SIG-M5 (cell line): ENCODE measurements at places on chromosomes 4 and X.

GRCh38 chr4:3386526-3386925, 55.2 kb upstream of the HGFAC start:
- no peak for DNase-seq

GRCh38 chr4:40587826-40588225, 41.8 kb downstream of the RBM47 start:
- DNase-seq = peak; percentile 6

GRCh38 chrX:39828971-39829370, 268.8 kb downstream of the BCOR start:
- no peak for DNase-seq

DNA sequence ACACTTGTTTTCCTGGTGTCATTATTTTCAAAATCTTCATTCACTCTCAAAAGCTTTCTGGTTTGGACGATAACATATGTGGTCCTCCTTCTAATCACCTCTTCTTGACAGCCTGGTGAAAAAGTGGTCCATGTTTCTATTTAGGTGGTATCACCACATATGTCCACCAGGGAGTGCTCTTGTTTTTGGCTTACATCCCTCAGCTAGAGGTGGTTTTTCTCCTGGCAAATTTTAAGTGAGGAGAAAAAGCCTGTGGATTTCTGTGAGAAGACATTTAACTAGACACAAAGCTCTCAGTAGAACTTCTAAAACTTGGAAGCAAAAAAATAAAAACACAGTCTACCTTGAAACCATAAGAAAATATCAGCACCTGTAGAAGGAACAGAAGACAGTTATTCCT, 58.0 kb upstream of the FRMPD4 start:
- no peak for DNase-seq

- DNase-seq = no peak
These were observed 1520.7 kb downstream of the ARAP2 start for GRCh38 chr4:34723605-34724004.

DNA sequence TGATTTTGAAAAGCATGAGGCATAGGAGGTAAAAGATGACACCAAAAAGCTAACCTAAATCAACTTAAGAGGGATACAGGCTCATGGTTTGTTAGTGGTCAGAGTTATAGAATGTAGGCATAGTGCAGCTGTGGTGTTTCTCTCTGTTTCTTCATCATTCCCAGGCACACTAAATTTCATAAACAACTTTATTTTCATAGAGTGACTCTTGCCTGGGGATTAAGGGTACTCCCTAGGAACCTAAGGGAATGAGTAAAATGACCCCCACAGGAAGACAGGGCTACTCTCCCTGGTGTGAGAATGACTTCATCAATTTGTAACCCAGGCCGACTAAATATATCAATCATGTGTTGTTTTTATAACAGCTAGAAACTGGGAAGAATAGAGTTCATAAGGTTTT, 11.1 kb downstream of the FABP2 start:
- no peak for DNase-seq

DNA sequence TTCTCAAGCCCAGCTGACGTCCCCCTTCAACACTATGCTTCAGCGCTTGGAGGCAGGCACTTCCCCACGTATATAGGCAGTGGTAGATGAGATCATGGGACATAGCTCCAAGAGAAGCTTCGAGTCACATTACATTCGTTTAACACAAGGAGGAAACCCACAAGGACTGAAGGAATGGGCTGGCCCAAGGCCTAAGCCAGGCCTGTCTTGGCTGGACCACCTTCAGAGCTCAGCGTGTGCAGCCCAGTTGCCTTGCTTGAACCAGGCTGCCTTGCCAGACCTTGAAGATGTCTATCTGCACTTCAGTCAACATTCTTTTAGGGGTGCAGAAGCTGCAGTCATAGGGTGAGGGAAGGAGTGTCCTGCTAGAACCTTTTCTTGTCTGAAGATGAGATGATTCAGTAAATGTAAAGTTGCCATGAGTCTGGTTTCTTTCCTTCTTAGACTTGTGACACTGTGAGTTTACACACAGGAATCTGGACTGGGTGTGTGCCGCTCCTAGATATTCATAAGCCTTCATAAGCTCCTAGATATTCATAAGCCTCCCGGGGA, 144.1 kb upstream of the RBPJ start:
- no peak for DNase-seq

GRCh38 chr4:118920247-118920646, 31.6 kb downstream of the SYNPO2 start:
- no peak for DNase-seq

DNA sequence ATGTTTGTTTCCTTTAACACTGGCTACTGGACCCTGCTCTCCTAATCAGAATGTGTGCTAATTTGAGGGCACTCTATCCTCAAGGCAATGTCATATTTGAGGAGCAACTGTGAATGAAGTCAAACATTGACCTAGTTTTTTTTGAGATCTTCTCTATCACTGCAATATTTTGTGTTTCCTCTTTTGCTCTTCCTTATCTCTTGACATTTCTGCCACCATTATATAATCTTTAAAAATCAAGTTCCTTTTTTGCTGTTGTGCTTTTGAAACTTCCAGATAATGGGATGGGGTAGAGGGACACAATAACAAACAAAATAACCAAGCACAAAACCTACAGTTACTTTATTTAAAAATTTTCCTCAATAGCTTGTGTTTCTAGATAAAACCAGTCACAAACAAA, 7.4 kb upstream of the WDFY3 start:
- DNase-seq = no peak

DNA sequence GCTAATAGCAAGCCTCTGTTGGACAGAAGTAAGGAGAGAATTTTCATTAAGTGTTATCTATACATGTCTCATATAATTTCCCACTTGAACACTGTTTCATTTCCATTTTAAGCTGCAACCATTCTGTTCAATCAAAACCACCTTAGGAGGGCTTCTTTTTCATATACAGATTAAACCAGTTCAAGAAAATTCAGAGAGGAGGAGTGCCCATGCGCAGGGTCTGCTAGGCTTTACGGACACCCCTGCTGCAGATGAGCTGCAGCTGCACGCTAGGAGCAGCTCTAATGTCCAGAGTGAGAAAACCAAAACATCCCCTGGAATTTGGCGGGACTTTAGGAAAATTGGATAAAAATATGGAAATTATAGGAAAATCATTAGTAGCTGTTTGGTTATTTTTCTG, 541.0 kb downstream of the SPRY1 start:
- no peak for DNase-seq

DNA sequence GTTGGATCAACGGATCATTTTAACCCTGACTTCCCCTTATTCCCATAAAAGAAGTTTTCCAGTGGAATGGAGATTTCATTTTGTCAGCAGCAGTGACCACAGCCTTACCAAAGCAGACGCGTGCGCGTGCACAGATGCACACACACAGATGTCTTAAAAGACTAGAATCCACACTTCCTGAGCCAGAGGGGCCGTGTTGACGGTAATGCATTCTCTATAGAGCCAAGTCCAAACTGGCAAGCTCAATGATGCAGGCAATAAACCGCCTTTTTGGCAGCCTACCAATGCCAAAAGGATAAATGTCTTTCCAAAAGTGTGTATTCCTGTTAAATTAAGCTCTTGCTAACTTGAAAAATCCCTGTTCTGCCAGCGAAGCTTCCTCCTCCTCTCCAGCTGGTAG, 18.8 kb upstream of the CLDN34 start:
- DNase-seq = no peak

- no peak for DNase-seq
These were observed 117.9 kb upstream of the FAM9B start for GRCh38 chrX:9151772-9152307.

DNA sequence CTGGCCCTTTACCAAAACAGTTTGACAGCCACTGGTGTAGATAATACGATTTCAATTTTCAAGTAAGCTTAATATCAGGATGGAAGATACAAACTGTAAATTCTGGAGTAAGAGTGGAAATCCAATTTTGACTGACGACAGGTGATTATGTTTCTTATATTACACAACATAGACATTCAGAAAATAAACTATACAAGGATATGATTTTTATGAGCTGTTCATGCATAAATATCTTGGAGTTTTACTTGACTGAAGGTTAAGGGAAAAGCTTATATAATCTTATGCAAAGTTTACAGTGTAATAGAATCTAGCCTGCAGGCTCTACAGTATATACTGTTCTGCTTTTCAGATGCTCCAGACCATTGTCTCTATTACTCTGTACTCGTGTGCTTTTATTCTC, 1672.3 kb downstream of the ARAP2 start:
- no peak for DNase-seq

DNA sequence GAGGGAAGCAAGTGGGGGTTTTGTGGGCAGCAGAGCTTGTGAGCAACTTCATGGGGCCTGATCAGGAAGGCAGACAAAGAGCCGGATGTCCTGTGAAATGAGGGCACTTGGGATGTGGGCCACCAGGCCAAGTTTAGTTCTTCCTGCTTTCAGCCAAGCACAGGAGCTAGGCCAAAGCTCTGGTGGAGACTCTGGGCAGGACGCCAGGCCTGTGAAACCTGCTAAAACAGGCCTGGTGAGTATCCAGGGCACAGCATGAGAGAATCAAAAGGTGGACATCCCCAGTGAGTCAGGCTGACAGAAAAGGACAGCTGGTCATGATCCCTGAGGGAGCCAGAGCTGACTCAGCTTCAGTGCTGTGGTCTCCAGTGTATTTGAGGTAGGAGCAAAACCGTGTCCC, 95.7 kb downstream of the NPNT start:
- no peak for DNase-seq

GRCh38 chr4:82948647-82949204, 48.2 kb downstream of the THAP9 start:
- DNase-seq = no peak

DNA sequence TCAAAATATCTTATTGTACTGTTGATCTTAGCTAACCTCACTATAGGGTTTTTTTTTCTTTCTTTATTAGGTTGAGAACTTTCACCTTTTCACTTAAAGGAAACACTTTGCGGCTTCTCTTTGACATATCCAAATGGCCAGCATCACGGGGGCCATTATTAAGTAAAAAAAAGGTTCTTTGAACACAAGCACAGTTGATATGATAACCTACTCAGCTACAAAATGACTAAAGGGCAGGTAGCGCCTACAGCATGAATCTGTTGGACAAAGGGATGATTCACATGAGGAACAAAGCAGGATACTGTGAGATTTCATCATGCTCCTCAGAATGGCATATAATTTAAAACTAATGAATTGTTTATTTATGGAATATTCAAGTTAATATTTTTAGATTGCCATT, 119.6 kb downstream of the CCSER1 start:
- no peak for DNase-seq

DNA sequence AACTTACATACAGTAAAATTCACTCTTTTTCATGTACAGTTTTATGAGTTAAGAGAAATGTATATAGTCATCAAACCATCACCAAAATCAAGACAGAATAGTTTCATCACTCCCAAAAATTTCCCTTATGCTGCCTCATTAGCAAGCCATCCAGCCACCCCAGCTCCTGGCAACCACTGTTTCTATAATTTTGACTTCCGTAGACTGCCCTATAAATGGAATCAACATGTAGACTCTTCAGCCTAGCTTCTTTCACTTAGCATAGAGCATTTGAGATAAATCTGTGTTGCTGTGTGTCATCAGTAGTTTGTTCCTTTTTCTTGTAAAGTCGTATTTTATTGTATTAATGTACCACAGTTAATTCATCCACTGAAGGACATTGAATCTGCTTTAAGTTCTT, 23.2 kb downstream of the HDX start:
- no peak for DNase-seq

GRCh38 chr4:99190336-99190735, 28.7 kb downstream of the ADH6 start:
- no peak for DNase-seq

DNA sequence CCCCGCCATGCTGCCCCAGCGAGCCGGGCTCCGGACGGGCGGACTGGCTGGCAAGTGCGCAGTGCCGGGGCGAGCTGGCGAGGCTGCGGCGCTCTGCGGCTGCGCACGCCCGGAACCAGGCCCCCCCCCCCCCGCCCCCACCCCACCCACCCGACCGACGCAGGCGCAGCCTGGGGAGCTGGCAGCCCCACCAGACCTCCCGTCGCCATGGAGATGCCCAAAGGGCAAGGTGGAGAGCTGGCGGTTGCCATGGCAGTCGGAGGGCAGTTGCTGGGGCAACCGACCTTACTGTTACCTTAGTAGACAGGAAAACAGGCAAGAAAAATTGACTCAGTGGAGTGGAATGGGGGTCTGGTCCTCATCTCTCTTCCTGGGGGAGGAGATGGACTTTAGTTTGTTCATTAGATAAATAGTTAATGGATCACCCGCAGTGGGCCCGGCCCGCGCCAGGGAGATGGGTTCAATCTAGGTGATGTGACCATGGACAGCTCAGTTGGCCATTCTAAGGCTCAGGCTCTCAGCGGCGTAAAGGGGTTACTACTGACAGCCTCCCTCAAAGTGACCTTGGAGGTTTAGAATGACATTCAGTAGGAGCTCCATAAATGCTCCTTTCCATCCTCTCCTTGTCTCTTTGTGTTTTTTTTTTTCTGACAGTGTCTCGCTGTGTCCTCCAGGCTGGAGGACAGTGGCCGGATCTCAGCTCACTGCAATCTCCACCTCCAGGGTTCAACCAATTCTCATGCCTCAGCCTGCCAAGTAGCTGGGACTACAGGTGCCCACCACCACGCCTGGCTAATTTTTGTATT, at the start of gene PCSK1N:
TSS of gene PCSK1N (minus strand) at position 87 of the 806 bp plus-strand sequence. CDS start at position 9, 78 bp downstream.
- DNase-seq = no peak

DNA sequence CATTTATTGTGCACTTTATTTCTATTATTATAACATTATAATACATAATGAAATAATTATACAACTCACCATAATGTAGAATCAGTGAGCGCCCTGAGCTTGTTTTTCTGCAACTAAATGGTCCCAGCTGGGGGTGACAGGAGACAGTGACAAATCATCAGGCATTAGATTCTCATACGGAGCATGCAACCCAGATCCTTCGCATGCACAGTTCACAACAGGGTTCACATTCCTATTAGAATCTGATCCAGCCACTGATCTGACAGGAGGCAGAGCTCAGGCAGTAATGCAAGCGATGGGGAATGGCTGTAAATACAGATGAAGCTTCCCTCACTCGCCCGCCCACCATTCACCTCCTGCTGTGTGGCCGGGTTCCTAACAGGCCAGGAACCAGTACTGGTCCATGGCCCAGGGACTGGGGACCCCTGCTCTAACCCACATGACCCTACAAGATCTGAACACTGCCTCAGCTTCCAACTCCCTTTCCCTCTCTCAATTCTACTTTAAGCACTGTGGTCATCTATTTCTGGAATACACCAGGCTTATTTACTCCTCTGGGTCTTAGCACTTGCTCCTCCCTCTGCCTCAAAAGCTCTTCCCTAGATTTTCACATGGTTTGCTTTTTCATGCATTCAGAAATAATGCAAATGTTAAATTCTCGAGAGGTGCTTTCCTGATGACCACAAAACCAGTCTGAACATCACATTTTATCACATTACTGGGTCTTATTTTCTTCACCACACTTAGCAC, 166.8 kb upstream of the HCCS start:
- DNase-seq = no peak

DNA sequence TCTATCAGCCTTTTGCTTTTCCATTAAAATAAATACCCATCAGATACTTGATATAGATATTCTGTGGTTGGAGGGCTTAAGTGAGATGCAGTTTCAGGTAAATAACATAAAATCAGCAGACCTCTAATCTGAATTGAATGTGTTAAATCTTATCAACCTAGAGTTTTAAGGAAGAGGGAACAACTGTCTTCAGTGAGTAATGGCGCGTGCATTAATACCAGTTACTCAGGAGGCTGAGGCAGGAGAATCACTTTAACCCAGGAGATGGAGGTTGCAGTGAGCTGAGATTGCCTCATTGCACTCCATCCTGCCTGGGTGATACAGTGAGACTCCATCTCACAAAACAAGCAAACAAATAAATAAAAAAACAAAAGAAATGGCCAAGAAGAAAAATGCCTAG, 54.3 kb downstream of the FAT4 start:
- no peak for DNase-seq
